ENCODE measurements at places on chromosomes 16 and 17.

DNA sequence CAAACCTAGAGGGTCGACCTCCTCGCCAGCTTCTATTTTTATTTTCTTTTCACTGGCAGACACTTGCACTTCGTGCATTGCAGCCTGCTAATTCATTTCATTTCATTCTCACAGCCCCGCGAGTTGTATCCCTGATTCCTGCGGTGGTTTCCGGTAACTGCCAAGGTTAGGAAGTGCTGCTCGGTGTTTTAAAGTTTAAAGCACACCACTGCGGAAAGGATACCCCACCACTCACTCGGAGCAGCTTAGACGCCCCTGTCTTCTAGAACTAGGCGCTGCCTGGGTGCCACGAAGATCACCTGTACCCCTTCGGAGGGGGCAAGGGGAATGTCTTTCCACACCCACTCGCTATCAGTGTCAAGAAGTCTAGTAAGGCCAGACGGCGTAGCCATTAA lies 509 bp downstream of the CNEP1R1 start:
- no peak for DNase-seq

DNA sequence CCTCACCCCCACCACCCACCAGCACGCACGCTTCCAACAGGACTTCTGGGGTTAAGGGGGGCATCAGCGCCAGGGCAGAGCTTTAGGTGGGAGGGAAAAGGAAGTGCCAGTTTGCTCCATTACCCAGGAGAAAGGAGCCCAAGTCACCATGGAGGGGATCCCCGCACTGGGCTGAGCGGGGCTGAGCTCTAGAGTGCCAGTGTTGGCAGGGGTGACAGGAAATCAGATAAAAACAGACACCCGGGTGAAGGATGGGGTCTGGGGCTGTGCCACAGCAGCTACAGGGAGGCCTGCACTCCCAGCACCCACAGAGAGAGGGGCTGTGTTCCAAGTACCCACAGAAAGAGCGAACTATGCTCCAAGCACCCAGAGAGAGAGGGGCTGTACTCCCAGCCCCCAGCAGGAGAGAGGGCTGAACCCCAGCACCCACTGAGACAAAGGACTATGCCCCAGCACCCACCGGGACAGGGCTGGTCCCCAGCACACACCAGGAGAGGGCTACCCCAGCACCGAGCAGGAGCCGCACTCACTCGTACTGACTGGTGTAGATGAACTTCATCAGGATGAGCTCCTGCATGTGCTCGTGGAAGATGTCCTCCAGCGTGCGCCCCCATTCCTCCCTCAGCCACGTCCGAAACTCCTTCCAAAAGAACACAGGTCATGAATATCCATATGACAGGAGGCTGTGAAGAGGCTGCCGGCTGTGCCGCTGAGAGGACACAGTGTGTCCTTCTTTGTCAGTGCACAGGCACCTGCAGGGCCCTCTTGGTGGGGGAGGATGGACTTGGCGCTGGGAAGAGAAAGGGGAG lies 18.6 kb upstream of the C16orf95 start:
- DNase-seq = no peak

- peak; percentile 45 for DNase-seq
These were observed 125.4 kb upstream of the CHMP6 start for GRCh38 chr17:80866050-80866793.

GRCh38 chr16:16171332-16171919 lies 51.9 kb downstream of the ABCC6 start:
- DNase-seq = no peak

- peak; percentile 53 for DNase-seq
These were observed 167.5 kb downstream of the UTP18 start for GRCh38 chr17:51427856-51428255.

- no peak for DNase-seq
These were observed 6.7 kb downstream of the MMP28 start for GRCh38 chr17:35788477-35789368.

GRCh38 chr17:8016632-8017424 lies 14.4 kb downstream of the GUCY2D start:
- DNase-seq = no peak

- no peak for DNase-seq
These were observed 23.1 kb downstream of the MIS12 start for GRCh38 chr17:5509482-5509881.

- DNase-seq = no peak
These were observed 75.0 kb upstream of the WSB1 start for GRCh38 chr17:27218719-27219488.

GRCh38 chr16:4026854-4027253 lies 89.4 kb downstream of the ADCY9 start:
- DNase-seq = no peak

DNA sequence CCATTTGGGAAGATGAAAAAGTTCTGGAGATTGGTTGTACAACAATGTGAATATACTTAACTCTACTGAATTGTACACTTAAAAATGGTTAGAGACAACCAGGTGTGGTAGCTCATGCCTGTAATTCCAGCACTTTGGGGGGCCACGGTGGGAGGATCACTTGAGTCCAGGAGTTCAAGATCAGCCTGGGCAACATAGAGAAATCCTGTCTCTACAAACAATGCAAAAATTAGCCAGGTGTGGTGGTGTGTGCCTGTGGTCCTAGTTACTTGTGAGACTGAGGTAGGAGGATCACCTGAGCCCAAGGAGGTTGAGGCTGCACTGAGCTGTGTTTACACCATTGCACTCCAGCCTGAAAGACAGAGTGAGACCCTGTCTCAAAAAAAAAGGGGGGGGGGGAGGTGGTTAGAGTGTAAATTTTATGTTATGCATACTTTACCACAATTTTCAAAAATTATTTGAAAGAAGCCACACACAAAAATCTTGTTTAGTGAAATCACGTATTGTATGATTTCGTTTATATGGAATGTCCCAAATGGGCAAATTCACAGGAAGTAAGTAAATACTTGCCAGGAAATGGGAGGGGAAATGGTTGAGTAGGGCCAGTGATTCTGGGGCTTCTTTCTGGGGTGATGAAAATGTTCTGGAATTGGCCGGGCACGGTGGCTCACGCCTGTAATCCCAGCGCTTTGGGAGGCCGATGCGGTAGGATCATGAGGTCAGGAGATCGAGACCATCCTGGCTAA lies 37.1 kb upstream of the AMZ2 start:
- no peak for DNase-seq

DNA sequence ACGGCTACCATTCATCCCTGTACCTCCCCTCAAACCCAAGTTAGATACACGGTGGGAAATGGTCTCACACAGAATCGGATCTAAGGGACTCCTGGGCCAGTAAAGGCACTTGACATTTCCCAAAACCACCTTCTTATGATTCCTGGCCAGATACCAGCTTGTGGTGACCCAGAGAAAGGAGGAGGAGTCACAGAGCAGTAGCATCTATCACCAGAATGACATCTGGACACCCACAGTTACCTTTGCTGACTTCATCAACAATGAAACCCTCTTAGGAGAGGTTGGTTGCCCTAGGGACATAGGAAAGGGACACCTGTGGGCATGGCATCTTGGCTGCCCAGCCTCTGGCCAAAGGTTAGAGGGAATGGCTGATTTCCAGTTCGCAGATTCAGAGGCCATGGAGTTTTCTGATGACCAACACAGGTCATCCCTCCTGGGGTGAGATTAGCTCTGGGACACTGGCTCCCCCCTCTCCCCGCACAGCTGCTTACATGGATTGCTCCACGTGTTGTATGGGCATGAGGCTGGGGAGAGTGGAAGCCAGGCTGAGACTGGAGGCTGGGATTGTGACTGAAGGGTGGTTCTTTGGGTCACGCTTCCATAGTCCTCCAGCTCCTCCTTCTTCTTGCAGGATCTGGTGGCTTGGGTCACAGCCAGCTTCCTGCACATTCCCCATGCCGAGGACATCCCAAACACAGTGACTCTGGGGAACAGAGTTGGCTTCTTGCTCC lies 1.4 kb upstream of the AOC3 start:
- DNase-seq = no peak

DNA sequence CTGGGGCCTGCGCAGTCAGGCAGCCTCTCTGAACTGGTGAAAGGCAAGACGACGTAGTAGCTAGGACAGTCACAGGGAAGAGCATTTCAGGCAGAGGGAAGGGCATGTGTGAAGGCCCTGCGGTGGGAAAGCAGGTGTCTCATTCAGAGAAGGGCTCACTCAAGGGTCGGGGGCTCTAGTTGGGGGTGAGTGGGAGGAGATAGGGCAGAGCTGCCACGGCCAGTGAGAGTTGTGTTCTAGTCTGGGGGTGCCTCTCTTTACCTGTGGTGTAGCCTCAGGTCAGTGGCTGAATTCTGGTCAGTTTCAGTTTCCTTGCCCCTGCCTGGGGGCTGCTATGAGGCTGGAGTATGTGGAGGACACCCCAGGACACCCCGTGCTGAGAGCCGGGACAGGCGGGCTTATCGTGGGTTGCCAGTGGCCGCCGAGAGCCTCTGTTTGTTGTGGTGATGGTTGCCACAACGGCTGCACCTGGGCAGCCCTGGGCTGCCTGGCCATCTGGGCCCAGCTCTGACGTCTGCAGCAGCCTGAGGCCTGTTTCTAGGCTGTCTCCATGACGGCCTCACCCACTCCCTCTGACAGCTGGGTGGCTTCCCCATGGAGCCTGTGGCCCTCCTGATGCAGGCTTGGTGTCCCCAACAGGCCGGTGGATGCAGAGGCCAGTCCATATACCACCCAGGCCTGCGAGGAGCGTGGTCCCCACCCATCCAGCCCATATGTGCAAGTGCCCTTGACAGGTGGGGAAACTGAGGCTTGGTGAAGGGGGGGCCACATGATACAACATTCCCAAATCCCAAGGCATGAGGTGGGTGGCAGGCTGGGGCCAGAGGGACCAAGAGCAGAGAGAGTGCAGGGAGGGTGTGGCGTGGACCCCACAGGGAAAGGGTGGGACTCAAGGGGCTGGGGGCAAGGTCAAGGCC lies 10.8 kb downstream of the MAP2K3 start:
- DNase-seq = no peak
